ENCODE measurements at places on chromosomes 4 and X.

DNA sequence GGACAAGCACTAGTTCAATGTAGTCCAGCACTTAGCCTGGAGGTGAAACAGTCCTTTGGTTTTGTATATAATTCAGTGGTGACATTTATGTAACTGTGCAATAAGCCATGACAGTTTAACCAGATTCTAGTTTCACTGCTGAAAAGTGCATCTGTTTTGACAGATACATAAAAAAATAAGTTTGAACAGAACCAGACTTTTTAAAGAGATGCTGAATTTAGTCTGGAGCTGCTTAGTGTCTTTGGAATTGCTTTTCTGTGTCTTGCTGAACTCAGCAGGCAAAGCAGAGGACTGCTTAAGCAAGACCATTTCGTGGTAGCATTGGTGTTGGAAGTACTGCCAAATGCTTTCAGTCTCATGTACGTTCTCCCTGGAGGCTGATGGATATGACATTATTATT lies 393.5 kb downstream of the MAPK10 start:
- DNase-seq: no peak

- DNase-seq: no peak
These were observed 11.4 kb downstream of the MAOB start for GRCh38 chrX:43870758-43871419.

- DNase-seq: no peak
These were observed 72.0 kb upstream of the MAGEB16 start for GRCh38 chrX:35726176-35726575.

GRCh38 chr4:103162176-103162575 lies 36.0 kb downstream of the CENPE start:
- no peak for DNase-seq

DNA sequence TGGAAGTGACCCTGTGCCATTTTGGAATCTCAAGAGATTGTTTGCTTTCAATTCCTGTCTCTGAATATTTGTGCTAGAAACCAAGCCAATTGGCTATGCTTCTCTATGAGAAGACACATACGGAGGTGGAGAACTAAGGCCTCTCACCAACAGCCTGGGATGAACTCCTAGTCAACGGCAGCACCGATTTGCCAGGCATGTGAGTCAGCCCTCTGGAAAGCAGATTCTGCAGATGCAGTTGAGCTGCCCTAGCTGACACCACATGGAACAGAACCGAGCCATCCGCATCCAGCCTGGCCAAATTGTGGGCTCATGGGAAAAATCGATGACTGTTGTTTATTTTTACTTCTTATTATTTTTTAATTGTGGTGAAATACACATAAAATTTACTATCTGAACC lies 58.2 kb upstream of the WDFY3 start:
- no peak for DNase-seq

DNA sequence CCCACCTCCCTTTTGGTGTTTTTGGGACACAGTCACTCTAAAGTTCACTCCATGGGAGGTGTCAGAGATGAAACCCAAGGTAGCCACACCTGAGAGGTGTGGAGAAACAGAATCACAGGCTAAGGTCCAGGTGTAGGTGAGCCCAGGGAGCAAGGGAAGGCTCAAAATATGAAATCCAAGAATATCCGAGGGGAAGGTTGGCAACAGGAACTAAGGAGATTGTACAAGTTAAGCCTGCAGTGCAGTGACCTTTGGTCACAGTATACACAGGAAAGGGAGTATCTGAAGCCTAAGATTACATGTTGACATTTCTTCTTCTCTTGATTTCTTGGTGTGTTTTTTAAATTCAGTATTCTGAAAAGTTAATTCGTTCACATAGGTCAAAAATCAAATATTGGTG lies 46.5 kb downstream of the PHF8 start:
- no peak for DNase-seq

DNA sequence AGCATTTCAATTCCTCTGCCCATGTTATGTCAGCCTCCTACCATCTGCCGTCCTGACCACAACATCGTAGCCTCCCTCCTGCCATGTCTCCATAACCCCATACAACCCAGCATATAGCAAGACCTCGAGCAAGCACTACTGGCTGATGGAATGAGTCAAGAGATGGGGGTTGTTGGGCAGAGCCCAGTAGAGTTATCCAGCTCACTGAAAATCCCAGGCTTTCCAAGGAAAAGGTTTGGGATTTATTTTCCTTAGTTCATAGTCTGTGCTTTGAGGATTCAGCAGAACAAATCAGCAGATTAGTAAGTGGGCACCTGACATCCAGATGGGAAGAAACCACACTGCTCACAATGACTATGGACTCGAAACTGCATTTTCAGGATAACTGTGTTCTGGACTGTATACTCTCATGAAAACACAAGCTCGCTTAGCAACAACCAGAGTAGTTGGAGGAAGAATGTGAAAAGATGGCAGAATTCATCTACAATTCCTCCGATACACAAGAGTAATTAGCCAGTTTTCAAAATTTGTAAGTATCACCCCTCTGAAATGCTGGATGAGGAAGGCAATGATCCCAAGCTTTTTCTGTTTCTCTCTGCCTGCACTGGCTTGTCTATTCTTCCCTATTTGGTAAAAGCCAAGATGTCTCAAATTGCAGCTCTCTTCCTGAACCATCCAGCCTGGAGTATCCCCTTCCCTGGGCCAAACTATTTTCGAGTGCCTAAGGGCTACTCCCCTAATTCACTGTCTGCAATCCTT lies 186.2 kb upstream of the TBL1X start:
- DNase-seq: no peak

- DNase-seq: no peak
These were observed 18.7 kb downstream of the CORIN start for GRCh38 chr4:47819178-47819577.

- no peak for DNase-seq
These were observed 72.3 kb downstream of the SOX3 start for GRCh38 chrX:140432346-140433175.

DNA sequence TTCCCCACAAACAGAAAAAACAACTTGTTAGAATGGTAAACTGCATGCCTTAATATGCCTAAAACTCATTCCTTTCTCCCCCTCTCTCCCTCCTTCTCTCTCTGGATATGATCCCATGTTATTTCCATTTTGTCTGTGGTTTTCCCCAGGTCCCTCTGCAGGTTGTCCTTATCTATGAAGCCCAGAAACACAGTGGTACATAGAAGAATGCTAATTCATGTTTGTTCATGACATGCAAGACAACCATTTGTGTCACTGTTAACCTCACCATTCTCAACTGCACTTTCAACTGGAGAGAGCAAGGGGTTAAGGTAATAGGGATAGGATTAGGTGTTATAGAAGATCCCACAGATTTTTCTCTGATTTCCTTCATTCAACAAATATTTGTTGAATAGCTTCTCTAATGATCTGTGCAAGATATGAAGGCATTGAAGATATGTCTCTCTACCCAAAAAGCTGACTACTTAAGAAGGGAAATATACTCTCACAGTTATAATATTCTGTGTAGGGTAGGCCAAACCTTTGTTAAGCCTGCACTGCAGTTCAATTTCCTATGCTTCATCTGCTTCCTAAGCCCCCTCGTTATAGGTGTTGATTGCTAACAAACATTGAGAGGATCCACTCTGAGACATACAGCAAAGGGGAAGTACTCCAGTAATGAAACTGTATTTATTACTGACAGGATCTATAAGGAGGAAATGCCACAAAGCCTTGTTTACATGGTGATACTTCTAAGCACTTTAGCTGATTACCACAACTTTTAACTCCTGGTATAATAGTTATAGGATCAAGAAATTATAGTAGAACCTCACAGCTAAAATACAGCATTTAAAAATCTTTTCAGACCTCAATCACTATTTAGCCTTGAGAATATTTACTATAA lies 96.1 kb downstream of the FRYL start:
- DNase-seq: no peak

DNA sequence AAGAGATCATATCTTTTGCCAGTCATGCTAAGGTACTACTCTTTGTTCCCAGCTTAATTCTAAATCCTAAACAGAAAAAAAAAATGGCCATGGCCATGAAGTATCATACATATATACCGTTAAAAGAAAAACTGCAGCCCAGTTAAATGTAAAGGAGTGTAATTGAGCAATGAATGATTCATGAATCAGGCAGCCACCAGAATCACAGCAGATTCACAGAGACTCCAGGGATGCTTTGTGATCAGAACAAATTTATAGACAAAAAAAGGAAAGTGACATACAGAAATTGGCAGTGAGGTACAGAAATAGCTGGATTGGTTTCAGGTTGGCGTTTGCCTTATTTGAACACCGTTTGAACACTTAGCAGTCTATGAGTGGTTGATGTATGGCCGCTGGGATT lies 42.1 kb upstream of the PDGFC start:
- no peak for DNase-seq

GRCh38 chr4:108917255-108917654 lies 154.4 kb upstream of the ETNPPL start:
- no peak for DNase-seq

- no peak for DNase-seq
These were observed 76.2 kb downstream of the ELOVL6 start for GRCh38 chr4:110122201-110122600.

DNA sequence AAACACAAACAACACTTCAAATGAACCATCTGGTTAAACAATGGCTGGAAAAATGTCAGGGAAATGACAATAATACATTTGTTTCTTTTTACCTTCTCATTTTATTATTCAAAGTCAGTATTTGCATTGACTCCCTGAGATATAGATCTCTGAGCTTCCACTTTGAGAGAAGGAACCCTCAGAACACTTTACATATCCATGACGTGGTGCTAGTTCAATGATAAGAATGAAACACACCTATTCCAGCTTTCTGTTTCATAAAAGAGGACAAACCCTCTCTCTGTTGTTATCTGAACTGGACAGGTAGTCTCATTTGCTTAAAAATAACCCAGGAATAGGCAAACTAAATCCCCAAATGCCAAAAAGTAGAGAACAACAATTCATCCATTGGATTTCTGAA lies 65.3 kb upstream of the CCSER1 start:
- no peak for DNase-seq

Data from SHP77 (cell line).